ENCODE measurements at places on chromosomes 7 and 10.

- no peak for DNase-seq
These were observed 12.1 kb upstream of the SHH start for GRCh38 chr7:155824227-155824886.

DNA sequence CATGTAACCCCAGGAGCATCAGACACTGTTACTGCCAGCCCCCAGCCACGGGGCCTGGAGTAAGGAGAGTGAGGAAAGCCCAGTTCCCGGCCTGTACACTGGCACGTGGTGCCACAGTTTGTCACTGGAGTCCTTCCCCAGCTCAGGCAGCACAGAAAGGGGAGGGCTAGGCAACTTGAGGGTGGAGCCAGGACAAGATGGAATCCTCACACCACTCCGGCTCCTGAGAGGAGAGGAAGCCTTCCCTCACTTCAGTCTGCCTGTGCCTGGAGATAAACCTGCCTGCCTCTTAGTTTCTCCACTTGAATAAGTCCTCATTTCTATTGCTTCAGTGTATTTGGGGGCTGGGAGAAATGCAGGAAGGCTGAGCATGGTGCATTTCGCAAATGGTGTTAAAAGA, 176.0 kb downstream of the KIAA1217 start:
- DNase-seq, result no peak

DNA sequence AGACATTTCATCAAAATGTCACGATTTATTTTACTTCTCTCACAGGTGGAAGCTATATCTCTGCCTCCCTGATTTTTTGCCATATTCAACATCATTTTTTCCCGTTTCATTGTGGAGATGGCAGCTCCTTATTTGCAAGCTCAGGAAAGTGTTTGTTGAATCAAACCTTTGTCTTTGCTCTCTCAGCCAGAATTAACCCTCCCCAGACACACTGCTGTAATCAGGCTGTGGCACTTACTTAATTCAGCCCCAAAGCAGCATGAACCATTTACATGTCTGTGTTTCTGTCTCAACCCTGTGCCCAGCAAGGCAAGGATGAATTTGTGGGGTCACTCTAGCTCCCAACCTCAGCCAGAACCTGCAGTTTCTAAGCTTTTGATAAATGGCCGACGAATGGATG, 397.2 kb downstream of the TCERG1L start:
- no peak for DNase-seq

DNA sequence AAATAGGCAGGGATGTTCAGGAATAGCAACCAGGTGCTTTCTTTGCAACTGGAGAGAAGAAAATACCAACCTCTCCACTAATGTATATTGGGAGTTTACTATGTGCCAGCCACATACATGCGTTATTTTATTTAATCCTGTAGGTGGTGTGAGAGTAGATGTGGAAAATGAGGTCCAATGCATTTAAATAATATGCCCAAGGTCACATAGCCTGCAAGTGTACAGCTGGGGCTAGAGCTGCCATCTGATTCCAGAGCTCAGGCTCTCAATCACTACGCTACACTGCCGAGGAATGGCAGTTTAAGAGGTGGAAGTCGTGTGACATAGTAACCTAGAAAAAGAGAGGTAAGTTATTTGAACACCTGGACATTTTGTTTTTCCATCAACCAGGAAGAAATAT, 277.0 kb downstream of the EXOC4 start:
- DNase-seq, result no peak

- no peak for DNase-seq
These were observed 63.8 kb upstream of the FAM204A start for GRCh38 chr10:118405928-118406327.

GRCh38 chr7:23114896-23115295, 9.3 kb downstream of the KLHL7 start:
- DNase-seq, result no peak

DNA sequence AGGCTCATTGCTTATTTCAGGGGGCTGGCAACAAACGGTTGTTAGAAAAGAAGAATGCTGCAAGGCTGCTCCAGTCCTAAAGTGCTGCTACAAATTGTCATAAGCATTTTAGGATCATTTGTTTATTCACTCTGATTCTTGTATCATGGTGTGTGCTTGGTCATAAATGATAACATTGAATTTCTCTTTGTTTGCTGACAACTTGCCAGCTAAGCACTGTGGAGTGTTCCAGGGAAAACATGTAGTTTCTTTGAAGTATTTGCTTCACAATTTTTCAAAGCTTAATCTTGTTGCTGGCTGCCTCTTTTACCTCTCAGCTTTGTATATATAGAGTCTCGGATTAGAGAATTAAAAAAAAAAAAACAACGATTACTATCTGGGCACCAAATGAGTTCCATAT, 263.0 kb downstream of the PHF14 start:
- no peak for DNase-seq

DNA sequence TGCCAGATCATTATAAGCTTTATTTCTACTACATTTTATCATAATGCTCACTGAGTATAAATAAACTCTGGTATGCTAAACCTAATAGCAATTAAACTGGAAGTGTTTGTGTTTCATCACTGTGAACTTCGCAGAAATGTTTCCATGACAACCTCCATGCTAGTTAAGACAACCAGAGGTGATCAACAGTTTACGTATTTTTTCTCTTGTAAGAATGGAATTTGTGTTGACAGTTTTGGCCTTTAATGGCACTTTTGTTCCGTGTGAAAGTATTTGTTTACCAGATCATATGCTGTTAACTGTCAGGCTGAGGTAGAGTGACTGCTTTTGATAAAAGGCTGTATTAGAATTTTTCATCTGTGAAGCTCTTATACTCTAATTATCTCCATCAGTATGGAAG, 212.1 kb upstream of the PPP1R3A start:
- no peak for DNase-seq

DNA sequence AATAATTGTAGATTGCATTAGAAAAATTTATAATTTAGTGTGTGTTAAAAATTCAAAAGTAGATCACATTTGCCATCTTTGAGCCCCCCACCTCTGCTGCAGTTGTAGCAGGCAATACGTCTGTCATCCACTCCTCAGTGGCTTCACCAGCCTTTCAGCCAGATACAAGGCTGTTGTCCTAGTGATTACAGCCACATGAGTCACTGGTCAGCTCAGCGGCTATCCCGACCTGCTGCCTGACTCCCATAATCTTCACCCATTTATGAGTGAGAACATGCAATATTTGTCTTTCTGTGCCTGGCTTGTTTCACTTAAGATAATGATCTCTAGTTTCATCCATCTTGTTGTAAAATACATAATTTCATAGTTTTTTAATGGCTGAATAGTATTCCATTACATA, 9.2 kb downstream of the OR2A5 start:
- no peak for DNase-seq

DNA sequence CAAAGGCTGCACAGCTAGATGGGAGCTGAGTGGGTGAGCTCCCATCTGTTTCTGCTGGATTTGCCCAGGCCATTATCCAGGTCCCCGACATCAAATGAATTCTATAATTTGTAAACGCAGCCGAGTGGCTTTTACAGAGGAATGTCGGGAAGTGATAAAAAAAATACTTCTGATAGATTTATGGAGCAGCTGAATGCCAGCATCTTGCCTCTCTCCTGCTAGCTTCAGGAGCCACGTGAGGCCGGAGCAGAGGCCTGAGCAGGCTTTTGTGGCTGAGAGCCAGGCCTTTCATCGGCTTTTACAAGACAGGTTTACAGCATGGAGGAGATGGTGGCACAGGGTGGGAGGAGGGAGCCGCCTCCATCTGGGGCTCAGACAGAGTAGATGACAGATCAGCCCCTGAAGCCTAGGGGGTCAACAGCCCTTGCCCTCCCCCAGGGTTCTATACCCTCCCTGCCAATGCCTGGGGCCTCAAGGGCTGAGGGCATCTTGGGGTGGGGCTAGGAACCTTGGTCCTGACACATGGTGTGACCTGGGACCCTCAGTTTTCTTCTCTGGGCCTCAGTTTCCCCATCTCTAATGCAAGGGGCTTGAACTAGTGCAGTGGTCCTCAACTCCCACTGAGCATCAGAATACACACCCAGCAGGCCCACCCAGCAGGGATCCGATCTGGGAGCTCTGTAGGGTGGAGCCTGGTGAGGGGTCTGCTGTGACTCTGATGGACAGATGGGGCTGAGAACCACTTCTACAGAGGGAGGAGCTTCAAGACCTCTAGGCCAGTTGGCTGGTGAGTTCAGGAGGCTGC, 44.2 kb upstream of the PCBD1 start:
- no peak for DNase-seq

Data from omental fat pad (tissue), 4 donors.